ENCODE measurements at places on chromosomes 3 and 15.
A peak's percentile ranks its signal among the peaks of the same experiment; 100 is the strongest.

- DNase-seq: no peak
Observed at GRCh38 chr15:101051291-101052030, 132.3 kb downstream of the LRRK1 start.

DNA sequence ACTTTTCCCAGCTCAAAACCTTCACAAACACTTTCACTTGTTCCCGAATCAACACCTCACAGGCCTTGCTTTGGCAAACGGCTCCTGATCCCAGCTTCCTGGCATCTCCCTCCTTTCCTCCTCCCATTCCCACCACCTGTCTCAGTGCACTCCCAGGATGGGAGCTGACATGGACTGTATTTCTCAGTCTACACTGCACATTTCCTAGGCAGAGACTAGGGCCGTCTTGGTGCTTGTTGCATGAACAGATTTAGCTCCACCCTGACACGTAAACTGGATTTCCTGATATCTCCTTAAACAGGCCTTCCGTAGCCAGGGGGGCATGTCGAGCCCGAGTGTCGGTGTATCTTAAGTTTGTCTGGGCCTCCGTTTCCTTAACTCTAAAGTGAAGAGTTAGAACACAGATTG is 790 bp upstream of the WHAMM start:
- DNase-seq: no peak

DNA sequence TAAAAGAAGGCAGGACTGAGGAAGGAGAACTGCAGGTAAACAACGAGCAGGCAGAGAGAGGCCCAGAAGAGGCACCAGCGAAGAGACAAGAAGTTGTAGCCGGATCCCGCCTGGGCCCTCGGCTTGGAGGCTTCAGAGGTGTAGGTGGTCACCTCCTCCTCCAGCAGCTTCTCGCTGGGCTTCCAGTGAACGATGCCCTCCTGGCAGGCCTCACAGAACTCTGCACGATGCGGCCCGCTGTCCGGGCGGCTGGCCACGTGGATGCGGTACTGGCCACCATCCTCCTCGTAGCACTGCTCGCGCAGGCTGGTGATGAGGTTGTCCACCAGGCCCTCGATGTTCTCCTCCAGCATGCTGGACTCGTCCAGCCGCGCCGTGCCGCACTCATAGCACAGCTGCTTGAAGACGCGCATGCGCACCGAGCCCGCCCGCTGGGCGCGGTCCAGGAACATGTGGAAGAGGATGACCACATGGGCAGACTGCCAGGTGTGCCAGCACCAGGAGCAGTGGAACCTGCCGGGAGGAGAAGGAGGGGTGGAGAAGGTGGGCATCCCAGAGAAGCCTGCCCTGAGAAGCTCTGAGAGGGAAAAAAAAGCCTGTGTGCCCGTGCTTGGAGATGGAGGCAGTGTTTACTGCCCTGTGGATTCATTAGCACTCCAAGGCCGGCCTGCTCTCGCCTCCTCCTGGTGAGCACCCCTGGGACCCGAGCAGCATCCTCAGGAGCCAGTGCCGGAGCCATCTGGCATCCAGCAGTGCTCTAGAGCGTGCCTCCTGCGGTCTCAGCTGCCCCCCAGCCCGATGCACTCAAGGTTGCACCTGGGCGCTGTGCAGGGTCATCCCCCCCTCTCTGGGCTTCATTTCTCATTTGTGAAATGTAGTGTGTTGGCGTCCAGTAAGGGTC is 3.6 kb downstream of the RTP2 start:
- no peak for DNase-seq

DNA sequence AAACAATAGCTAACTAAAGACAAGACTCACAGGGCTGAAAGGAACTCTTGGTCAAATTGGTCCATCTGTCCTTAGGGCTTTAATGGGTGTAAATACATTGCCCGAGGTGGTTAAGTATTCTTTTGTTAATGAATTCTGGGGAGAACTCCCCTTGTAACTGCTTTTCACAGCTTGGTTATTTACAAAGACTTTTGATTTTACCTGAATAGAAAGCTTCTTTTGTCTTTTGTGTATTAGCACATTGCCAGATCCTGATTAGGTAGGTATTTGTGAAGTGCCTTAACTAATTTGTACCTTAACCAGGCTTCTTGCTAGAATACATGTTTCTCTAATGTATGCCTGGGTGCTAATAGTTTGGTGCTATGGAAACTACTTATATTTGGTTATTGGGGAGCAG is 14.0 kb downstream of the CHD2 start:
- DNase-seq: no peak

DNA sequence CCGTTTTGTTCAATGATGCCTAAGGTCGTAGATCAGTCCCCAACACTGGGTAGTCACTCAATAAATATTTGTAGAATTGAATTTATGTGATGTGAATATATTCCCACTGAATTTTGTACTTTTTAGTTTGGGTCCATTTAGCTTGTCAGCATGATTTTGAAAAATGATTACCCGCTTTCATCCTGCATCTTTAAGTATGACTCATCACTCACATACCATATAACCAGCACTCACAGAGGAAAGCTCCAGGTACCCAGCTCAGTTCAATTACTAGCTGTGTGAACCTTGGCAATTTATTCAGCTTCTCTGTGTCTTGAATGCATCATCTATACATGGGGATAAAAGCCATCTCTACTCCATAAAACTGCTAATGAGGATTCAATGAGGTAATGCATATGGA is 2.2 kb upstream of the MLF1 start:
- no peak for DNase-seq

GRCh38 chr3:13274551-13275332 is 145.4 kb downstream of the NUP210 start:
- DNase-seq: no peak

- no peak for DNase-seq
Observed at GRCh38 chr3:99962703-99963102, 145.0 kb downstream of the CMSS1 start.

DNA sequence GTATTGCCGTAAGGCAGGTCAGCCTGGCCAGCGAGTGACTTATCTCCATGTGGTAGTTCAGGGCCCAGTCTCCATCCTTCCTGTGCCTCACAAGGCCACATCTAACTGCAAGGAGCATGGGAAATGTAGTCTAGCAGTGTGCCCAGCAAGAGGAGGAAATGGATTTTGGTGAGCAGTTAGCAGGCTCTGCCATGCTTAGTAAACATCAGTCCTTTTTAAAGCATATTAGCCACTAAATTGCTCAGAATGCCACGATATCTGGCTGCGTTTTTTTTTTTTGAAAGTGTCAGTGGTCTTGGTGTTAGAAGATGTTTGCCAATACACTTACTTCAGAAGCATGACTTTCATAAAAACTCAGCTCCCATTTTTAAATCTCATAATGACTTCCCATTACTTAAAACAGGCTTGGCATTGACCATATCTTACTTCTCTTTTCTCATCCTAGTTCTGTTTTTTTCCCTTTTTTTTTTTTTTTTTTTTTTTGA is 470.2 kb upstream of the TPRG1 start:
- no peak for DNase-seq

DNA sequence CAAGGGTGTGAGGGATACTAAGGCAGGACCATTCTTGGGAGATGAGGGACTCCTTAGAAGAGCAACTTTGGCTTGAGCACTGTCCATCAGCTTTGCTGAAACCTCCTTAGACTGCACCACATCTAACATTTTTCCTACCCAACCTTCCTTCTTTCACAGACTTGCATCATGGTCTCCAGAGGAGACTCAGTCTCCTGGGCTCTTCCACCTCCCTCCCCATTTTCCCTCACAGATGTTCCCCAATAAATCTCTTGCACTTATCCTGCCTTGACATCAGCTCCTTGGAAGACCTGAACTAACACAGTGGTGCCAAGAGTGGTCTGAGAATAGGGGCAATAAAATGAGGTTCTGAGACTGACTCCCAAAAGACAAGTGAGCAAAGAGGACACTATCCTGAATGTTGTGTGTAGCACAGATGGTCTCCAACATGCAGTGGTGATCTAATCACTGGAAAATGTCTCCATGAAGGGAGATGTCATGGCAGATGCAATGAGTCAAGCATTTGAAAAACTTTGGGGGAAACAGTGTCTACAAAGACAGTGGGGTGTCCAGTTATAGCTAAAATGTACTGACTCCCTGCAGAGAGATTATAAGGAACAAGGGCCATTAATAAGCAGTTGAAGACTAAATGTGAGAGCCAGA is 26.0 kb upstream of the BOC start:
- DNase-seq: no peak

DNA sequence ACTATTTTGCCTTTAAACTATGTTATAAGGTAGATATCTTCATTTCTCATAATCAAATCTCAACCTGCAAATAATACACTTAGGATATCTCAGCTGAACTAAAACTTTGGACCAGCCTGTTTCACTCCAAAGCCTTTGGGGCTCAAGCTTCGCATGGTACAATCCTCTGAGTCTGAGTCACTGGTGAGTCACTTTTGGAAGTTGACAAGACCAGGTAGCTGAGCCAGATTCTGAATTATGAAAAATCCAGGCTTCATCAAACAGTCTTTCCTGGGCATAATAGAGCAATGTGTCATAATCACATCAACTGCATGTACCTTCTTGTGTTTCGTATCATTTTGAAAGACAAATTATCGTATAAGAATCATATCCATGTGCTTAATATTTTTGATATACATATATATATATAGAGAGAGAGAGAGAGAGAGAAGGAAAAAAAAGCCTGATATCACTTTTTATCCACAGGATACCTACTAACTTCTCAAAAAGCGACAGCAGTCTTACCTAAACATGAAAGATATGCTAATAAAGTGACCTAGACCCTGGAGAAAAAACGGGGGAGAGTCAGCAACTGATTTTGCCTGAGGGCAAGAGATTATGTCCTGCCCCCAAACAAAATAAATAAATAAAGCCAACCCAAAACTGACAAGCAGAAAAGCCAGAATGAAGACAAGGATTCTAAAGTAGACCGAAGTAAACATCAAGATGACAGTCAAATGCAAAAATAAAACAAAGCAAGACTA is 263.9 kb upstream of the TGFBR2 start:
- no peak for DNase-seq

DNA sequence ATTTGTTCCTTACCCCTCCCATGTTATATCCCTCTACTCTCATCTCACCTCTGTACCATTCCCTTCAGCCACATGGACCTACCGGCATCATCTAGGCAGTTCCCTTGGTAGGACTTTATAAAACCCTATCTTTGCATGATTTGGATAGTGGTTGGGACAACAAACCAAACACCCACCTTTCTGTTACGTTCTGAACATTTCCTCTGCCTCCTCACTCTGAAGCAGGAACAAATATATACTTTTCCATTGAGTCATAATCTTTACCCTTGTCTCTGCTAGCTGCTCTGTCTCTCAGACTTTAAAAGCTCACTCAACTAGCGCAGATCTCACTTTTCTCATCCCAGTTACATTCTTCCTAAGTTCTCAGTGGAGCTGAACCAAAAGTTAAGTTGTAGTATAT is 17.8 kb downstream of the UBXN7 start:
- DNase-seq: no peak

DNA sequence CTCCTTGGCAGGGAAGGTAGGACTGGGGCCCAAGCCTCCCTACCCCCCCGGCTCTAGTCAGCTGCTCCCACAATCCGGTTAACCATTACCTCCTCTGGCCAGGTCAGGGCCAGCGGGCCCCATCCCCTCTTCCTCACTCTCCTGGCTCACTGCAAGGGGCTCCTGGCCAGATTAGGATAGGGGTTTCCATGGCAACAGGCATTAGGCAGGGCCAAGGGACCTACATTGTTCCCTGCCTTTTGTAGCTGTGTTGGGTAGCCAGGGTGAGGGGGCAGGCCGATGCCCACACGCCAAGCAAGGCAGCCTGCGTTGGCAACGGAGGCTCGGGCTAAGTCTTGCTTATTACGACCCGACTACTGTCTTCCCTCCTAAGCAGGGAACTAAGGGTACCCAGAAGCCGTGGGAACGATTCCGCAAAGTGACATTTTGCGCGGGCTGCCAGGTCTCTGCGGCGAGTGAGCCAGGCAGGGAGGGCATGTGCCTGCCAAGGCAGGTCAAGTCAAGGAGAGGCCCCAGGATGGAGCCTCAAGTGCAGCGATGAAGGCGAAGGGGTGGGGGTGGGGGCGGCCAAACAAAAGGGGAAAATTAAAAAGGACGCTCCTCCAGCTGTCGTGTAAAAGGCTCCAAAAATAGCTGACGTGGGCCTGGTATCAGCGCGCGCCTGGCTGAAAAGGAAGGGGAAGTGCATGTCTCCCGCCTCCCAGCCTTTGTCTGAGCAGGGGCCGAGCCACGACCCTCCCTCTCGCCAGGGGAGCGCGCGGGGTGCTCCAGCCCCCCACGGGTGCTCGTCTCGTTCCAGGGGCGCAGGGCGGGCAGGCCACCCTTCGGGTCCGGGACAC is 919 bp downstream of the IDH2 start:
- DNase-seq: peak; percentile 29

DNA sequence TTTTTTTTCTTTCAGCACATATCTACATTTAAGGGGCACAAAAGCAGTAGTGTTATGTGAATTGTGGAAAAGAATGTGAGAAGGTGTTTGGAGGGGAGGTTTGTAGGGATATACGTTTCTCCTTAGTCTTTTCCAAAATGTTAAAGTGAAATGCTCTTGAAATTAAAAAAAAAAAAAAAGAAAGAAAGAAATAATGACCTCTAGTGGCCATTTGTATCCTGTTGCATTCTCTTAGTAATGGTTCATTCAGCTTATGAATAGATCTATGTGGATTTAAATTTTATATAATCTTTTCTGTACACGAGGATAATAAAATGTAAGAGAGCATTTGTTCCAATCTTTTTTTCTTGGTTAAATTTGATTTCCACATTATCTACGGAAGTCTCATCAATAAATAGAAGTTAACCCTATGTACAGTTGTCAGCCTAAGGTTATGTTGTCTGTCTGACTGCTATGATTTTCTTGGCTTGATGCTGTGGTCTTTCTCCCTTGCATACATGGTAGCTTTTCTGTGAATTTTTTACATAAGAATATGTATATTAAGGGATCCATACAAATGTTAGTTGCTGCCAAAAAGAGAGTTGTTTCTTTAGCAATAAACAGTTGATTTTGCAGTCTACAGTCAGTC is 1.7 kb downstream of the P2RY13 start:
- DNase-seq: no peak

GRCh38 chr3:157290766-157291165 is 130.8 kb upstream of the CCNL1 start:
- no peak for DNase-seq

- no peak for DNase-seq
Observed at GRCh38 chr3:181278468-181279238, 289.1 kb upstream of the DNAJC19 start.

DNA sequence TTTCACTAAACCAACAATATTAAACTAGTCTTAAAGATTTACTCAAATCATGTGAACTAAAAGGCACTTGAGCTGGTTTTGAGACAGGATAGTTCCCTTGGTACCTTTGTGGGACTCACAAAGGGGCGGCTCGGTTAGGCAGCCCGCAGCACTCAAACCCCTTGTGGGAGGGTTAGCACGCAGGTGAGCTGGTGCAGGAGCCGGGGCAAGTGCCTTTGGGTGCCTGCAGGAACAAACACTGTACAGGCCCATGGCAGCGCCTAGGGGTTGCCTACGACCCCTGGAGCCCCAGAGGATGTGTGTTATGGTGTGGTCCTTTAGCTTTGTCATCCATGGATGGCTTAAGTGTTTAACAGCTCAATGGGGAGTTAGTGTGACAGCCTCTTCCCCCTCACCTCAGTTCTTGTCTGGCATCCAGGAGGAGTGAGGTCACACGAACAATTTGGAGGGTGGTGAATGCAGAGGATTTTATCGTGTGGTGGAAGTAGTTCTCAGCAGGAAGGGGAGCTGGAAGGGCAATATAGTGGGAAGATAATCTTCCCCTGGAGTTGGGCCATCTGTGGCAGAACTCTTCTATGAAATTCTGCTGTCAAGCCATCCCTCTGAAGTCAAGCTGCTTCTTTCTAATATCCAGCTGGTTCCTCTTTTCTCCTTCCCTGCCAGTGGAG is 470.9 kb downstream of the RBMS3 start:
- no peak for DNase-seq

- DNase-seq: no peak
Observed at GRCh38 chr15:40855706-40856234, 11.9 kb downstream of the SPINT1 start.

- DNase-seq: no peak
Observed at GRCh38 chr3:20787005-20787404, 601.0 kb upstream of the SGO1 start.
